ENCODE measurements at places on chromosomes 11 and 22.
A peak's percentile ranks its signal among the peaks of the same experiment; 100 is the strongest.

DNA sequence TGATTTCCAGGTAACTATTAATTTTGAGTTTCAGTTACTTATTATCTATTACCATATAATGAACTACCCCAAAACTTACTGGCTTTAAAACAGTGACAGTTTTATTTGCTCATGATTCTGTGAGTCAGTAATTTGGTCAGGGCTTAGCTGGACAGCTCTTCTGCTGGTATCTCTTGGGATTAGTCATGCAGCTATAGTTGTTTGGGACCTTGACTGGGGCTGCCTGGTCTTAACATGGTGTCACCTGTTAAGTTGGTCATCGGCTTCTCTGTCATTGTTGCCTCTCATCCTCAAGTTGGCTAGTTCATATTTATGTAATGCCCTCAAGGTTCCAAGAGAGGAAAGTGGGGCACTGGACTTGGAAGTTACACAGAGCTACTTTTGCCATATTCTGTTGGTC is 177.5 kb downstream of the TMEM135 start:
- no peak for DNase-seq

DNA sequence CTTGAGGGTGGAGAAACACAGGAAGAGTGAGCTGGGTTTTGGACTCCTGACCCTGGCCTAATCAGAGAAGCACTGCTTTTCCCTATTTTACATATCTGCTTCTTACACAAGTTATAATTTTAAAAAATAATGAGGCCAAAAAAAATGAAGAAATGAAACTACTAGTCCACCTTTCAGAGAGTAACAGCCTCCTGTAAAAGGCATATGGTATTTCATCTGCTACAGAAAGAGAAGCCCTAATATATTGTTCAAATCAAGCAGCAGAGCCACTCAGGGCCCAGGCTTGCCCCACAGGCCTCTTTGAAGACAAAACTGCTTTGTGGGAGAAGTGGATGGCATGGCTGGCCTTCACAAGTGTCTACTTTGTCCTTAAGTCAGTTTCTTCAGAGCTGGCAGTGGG is 10.0 kb downstream of the DIXDC1 start:
- DNase-seq: no peak

GRCh38 chr11:9367551-9367950 is 16.9 kb upstream of the IPO7 start:
- DNase-seq: no peak

GRCh38 chr11:74278721-74279161 is 32.7 kb downstream of the P4HA3 start:
- DNase-seq: no peak

- DNase-seq: peak; percentile 69
Observed at GRCh38 chr11:131867457-131868257, 497.2 kb downstream of the NTM start.

- no peak for DNase-seq
Observed at GRCh38 chr11:111913031-111913861, 712 bp downstream of the HSPB2 start.

DNA sequence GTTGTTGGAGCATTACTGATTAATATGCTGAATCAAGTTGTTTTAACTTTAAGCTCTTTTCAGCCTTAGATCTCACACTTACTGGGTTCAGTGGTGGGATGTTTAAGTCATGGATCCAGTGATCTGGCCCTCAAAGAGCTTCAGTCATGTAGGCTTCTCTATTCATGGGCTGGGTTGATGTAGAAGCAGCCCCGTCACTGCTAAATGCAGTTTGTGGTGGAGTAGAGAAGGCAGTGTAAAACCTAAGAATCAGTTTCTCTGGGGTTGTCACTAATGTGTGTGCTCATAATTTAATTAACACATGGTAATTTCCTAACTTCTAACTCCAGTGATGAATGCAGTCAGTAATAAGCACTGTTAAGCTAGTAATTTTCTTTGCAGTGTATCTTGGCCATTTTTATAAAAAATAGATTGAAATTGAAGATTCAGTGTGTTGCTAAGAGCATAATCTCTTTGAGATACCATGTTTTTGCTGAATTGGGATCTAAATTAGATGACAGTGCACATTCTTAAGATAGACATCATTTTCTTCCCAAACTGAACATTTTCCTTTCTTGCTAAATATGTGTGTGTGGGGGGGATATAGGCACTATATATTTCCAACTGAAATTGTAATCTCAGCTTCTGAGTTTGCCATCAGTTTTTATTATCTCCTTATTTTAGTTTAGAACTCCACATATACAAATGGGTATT is 9.0 kb downstream of the SPCS2 start:
- DNase-seq: no peak

- no peak for DNase-seq
Observed at GRCh38 chr11:130476200-130476921, 27.9 kb downstream of the ADAMTS15 start.

DNA sequence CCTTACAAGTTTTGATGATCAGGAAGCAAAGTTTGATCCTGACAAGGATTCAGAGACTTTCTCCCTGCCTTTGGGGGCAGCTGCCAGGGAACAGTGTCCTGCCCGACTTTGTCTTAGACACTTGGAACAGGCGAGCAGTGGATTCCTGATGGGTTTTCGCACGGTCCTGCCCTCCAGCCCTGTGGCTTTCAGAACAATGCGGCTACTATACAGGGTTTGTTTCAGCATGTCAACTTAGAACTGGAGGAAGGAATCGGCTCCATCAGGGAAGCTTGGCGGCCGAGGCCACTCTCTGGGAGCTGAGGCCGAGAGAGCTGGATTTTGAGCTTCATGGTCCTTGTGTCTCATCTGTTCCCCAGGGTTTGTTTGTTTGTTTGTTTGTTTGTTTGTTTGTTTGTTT is 11.5 kb downstream of the ANO1 start:
- no peak for DNase-seq

DNA sequence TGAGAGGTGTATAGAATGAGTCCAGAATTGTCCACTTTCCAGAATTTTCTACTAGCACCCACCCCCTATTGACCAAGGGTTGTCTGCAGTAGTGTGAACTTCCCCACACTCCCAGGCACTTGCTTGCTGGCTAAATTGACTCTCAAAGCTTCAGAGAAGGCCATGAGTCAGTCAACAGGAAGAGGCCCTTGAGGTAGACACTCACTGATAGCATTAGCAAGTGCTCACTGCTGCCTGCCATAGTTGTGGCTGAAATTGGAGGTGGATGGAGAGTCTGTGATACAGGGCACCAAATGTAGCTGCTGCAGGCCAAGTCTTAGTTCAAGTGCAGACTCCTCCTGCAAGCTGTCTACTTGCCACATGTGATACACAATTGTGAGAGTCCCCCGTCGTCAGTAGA is 156.8 kb downstream of the SPON1 start:
- no peak for DNase-seq

DNA sequence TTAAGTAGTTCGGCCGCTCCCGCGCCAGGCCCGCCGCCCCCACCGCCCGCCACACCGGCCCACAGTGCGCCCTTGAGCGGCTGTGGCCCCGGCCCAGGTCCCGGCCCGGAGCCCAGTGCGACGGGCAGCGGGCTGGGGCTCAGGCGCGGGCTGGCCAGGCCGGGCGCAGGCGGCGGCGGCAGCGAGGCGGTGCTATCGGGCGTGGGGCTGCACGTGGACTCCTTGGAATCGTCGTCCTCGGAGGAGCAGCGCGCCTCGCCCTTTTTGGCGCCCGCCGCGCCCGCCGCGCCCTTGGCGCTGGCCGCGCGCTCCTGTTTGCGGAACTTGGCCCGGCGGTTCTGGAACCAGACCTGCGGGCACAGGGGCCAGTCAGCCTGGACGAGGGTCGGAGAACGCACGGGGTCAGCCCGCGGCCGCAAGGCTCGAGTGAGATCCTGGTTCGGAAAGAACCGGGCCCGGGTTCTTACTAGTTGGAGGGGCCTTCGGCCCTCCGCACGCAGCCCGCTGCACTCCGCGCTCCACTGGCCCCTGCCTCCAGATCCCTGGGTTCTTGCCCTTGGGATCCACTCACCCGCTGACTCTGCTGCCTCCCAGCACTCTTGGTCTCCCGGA is 4.0 kb downstream of the PHOX2A start:
- DNase-seq: peak; percentile 51

- peak; percentile 91 for DNase-seq
Observed at GRCh38 chr11:35932681-35933319, 11.1 kb upstream of the LDLRAD3 start.

- DNase-seq: no peak
Observed at GRCh38 chr22:37173709-37174108, 14.3 kb downstream of the C1QTNF6 start.

- no peak for DNase-seq
Observed at GRCh38 chr11:104320097-104320496, 156.2 kb upstream of the PDGFD start.

GRCh38 chr11:118679483-118679882 is at the start of gene TREH:
TREH (minus strand) TSS chr11:118679650; CDS start chr11:118679627, 23 bp downstream.
- no peak for DNase-seq

DNA sequence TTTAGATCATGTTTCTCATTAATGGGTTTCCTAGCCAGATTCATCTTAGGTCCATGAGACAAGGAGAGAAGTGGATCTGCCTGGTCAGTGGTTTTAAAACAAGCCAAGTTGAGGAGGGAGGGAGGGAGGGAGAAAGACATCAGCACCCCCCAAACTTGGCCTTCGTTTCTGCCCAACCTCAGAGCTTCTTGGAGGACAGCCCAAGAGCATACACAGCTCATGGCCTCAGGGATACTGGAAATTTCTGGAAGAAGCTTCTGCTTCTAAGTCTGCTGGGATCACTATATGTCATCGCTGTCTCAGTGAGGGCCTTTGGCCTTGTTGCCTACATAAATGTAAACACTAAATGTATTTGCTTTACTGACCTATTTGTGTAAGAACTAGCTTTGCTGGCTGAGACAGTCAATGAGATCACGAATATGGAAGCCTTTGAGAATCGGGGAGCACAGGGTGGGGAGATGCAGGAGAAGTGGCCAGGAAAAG is 375.1 kb downstream of the BUD13 start:
- DNase-seq: no peak

DNA sequence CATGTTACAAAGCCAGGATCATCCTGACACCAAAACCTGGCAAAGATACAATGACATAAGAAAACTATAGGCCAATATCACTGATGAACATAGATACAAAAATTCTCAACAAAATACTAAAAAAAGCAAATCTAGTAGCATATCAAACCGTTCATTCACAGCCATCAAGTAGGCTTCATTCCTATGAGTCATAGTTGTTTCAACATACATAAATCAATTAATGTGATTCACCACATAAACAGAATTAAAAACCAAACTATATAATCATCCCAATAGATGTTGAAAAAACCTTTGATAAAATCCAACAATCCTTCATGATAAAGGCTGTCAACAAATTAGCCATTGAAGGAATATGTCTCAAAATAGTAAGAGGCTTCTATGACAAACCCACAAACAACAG is 1007.2 kb upstream of the RAG2 start:
- no peak for DNase-seq

DNA sequence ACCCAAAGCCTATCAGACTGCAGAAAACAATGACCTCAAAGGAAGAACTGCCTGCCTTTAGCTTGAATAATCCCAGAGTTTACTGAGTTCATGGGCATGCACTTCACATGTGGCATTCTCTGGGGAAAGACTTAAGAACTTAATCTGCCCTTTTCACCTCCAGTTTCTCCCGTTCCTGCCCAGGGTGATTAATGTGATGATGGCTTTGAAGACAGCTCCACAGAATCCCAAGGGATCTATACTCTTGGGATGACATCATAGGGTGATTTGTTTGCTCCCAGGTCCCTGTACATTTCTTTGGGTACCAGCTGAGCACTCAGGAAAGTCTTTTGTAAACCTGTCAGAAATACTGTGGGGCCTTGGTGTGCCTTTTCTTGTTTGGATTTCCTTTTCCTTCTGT is 14.0 kb downstream of the FJX1 start:
- no peak for DNase-seq

GRCh38 chr22:20498913-20499312 is 3.3 kb upstream of the KLHL22 start:
- DNase-seq: no peak

- DNase-seq: no peak
Observed at GRCh38 chr11:64608046-64608445, 17.0 kb downstream of the SLC22A12 start.

- no peak for DNase-seq
Observed at GRCh38 chr11:65655570-65656332, 7.0 kb downstream of the RELA start.

- no peak for DNase-seq
Observed at GRCh38 chr22:49488943-49489342, 338.7 kb downstream of the BRD1 start.

DNA sequence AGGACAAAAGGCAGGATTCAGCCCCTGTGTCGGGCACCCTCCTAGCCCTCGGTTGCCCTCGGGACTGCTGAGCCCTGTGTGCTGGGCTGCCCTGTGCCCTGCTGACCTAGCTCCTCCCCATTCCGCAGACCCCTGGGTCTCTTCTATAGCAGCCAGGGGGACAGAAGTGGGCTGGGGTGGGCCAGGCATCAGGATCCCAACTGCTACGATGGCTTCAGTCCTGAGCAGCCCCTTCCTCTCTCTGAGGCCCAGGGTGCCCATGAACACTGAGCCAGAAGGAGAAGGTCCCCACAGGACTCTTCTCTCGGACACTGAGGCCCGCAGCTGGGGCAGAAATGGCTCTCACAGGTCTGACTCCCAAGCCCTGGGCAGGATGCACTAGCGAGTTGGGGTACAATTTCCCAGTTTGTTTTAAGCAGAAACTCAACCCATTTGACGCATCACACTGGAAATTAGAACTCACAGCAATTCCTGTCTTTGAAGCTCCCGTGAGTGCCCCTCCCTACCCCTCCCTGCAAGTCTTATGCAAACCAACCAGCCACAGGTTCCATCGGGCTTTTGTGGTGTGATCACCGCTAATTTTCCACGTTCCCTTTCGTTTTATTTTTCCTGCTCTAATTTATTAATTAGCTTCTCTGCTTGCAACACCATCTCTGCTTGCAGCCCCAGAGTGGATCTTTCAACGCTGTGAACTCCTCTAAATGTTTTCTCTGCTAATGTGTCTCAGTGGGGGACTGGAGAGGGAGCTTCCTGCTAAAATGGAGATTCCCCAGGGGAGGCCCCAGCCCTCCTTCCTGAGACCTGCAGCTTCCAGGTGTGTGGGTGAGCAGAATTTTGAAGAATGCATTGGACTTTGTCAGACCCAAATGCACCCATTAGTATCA is 56.7 kb downstream of the PHF21B start:
- DNase-seq: no peak

DNA sequence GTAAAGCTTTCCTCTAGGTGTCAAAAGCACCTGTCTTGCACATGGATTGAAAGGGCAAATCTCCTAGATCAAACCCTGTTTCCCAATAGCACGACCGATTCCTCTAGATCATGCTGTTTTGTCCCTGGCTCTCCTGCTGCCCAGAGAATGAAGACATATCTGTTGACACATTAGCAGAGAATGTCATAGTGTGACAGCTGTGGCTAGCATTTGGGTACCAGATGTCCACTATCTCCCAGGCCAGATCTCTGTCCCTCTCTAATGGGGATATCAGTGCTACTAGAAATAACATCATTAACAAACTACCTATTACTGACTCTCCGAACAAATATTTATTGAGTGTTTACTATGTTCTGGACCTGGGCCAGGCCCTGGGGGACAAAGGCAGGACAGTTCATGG is 72.4 kb upstream of the ISX start:
- DNase-seq: no peak

GRCh38 chr11:122319085-122319484 is 203.1 kb upstream of the BLID start:
- no peak for DNase-seq

Measured in suppressor macrophage treated with lipopolysaccharide for 4 hours (primary cell).